NCI-H1694 (cell line): ENCODE measurements at places on chromosomes 4 and X.

DNA sequence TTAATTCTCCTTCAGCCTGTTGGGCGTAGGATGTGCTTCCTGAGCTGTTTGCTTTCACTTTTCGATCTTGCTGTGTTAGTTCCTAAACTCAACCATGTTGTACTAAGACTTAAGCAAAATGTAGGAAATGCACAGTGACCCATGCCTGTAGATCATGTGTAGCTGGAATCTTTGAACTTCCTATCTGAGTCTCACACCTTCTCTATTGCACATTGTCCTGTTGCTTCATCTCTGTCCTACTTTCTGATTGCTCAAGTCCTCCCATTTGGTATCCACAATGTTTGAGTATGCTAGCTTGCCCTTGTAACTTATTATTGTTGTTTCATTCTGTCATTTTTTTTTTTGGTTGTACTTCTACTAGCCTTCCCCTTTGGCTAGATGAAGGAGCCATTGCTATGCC is 239.6 kb downstream of the PPP1R2C start:
- no peak for DNase-seq

- no peak for DNase-seq
These were observed 121.4 kb downstream of the NHS start for GRCh38 chrX:17496407-17496806.

DNA sequence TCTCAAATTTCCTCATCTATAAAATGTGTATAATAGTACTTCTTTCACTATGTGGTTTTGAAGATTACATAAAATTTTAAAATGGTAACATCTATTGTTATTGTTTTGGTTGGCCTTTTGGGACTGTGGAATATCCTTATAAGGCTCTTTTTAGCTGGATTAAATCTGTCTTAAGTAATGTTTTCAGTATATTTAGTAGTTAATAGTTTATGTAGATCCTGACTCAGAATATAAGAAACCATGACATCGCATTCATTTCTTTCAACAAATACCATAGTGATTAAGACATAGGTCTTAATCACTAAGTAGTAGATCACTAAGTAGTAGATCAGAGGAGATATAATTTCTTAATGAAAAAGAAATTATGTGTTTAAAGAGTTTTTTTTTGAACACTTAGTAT is 48.5 kb downstream of the MRPL1 start:
- DNase-seq = no peak

DNA sequence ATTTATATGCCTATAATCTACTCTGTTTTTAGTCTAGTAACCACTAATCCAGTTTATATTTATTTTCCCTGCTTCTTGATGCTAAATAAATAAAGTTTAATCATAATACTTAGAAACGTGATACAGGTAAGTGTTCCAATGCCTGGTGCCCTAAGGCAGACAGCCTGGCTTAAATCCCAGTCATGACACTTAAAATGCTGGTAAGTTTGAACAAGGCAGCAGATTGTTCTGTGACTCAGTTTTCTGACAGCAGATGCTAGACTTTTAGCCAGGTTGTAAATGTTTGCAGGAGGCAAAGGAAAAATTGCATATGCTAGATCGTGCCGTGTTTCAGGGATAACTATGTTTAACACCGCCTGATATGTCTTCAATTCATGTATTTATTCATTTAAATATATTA is 2661.6 kb downstream of the PCDH7 start:
- peak; percentile 18 for DNase-seq

- no peak for DNase-seq
These were observed 45.6 kb downstream of the SMC1A start for GRCh38 chrX:53376888-53377287.

DNA sequence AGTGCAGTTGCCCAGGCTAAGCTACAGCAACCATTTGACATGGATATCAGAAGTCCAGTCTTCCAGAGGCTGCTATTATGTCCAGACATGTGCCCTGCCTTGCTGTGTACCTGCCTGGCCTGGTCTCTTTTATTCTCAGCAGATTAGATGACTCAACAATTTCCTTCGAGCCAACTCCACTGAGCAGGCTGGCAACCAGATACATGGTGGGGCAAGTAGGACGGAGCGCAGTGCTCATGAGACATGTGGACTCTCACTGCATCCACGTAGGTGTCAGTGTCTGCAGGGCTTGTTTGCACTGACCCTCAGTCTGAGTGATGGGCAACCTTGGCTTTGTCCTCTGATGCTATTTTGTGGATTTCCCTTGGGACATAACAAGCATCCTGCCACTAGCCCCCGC is 7.2 kb upstream of the MAGEA11 start:
- DNase-seq = no peak

DNA sequence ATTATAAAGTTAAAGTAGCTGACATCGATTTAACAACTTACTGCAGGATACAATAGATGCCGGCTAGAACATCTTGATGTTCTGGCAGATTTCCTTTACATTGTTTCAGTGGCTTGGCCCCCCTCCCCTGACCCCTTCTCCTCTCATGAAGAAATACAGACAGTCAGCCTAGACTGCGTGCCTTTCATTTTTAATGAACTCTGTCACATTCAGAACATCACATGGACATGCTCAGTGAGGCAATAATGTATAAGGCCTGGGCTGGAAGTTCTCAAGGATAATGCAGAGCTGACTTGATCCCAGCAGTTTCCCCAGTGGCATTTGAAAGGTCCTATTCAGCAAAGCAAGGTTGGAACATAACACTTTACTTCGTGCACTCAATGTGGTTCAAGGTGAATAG is 239.2 kb downstream of the ANK2 start:
- DNase-seq = no peak

GRCh38 chr4:38242822-38243387 is 282.7 kb downstream of the PTTG2 start:
- DNase-seq = no peak

- DNase-seq = no peak
These were observed 41.3 kb upstream of the ATP6AP2 start for GRCh38 chrX:40539214-40540142.

DNA sequence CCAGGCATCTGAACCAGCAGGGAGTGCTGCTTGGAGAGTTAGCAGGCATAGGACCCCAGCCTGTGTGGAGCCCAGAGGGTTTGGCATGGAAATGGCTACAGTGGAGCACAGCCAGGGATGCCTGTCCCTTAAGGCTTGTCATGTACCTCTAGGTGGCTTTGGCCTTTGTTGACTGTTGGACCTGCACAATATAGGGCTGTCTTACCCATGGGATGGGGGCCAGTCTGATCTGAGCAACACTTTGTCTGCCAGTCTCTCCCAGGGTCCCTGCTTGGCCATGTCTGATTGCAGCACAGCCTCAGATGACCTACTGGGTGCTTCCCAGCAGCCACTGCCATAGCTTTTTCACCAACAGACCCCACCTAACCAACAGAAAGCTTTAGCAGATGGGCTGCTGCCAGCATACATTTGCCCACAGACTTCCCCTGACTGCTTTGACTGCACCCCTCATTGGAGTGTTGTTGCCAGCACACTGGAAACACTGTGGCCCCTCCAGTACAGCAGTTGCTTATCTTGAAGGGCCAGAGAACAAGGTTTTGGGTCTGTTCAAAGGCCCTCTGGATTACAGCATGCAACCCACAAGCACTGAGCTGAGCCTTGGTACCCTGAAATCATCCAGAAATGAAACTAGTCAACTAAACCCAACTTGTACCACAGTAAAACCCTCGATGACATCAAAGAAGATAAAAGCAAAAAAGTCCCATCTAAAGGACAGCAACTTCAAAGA is 22.1 kb downstream of the ANAPC10 start:
- DNase-seq = no peak

DNA sequence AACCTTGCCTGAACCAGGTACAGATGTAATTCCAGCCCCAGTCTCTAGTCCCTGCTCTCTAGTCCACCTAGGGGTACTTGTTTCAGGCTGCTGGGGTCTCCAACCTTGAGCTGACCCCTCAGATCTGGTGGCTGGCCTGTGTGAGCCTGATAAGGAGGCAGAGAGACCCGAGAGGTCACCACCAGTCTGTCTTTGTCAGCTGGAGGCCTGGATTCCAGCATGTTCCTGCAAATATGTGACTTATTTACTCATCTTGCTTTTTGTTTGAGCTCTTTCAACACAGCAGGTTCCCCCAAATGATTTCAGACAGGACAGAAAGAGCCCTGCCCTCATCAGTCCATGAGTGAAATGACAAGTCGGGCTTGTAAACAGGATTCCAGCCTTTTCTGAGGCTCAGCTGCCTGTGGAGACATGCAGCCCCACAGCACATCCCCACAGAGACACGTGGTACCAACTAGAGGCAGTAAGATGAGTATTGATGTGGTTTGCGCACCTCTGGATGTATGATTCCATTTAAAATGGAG is 37.5 kb upstream of the STK26 start:
- no peak for DNase-seq

DNA sequence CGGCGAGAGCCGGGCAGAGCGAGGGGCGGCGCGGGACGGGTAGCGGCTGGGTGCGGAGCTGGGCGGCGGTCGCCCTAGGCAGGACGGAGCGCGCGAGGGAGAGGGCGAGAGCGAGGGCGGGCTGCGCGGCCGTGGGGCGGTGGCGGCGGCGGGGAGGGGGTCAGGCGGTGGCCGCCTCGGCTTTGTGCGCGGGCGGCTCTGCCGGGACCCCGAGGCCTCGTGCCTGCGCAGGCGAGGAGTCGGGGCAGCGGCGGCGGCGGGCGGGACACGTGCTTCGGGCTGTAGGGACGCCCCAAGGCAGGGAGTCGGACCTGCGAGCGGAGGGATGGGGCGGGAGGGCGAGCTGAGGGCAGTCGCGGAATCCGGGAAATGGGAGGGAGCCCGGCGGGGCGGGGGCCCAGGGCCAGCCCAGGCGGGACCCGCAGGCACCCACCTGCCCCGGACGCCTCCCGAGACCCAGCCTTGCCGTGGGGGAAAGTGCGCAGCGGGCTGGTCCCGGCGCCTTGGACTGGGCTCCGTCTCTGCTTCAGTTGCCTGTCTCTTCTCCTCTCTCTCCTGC is 465 bp downstream of the BMPR1B start:
- DNase-seq = no peak
